CMK (cell line): ENCODE measurements at places on chromosomes 6 and 20.

DNA sequence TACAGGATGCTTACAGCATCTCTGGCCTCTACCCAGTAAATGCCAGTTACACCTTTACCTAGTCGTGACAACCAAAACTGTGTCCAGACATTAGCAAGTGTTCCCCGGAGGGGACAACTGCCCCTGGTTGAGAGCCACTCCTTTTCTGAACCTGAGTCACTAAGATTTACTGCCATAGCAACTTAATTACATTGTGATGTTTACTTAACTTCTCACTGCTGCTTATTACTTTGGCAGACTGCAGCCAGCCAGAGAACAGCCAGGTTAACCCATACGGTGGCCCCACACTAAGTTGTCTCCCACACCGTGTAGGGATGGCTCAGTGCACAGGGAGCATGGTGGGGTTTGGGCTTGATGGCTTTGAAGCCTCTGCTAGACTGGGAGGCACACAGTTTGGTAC is 204.7 kb upstream of the SULF2 start:
- no peak for DNase-seq

DNA sequence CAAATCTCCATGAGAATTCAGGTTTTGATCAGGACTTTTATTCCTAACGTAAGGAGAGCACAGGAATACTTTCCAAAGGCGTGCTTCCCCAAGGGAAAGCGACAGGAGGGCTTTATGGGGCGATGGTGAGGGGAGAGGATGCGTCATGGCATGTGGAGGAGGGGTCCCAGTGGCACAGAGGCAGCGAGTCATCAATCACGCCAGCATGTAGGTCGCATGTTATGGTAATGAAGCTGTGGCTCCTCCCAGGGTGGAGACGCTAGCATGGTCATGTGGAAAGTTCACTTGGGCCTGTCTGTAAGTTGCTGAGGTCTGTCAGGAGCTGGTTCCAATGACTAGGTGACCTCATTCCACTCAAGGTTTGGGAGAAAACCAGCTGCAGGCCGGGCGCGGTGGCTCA is 35.3 kb upstream of the PAX1 start:
- no peak for DNase-seq

- no peak for DNase-seq
Observed at GRCh38 chr6:151018911-151019782, 153.6 kb downstream of the MTHFD1L start.

DNA sequence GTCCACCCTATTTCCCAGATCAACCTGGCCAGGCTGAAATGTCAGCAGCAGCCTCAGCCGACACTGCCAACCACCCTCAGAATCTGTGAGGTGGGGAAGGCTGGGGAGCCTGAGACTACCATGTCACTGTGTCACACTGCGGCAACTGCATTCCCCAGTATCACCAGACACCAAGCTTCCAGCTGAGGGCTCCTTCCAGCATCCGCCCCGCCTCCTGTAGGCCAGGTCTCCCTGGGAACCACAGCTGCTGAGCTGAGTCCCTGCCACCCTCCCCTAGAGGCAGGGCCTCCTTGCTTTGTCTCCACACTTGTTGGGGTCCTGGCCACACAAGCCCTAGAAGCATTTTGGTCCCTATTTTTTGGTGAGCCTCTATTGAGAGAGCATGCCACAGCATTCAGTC is 115.7 kb downstream of the UNC5CL start:
- DNase-seq: no peak

GRCh38 chr6:41720262-41720620 is 15.2 kb downstream of the TFEB start:
- DNase-seq: no peak

DNA sequence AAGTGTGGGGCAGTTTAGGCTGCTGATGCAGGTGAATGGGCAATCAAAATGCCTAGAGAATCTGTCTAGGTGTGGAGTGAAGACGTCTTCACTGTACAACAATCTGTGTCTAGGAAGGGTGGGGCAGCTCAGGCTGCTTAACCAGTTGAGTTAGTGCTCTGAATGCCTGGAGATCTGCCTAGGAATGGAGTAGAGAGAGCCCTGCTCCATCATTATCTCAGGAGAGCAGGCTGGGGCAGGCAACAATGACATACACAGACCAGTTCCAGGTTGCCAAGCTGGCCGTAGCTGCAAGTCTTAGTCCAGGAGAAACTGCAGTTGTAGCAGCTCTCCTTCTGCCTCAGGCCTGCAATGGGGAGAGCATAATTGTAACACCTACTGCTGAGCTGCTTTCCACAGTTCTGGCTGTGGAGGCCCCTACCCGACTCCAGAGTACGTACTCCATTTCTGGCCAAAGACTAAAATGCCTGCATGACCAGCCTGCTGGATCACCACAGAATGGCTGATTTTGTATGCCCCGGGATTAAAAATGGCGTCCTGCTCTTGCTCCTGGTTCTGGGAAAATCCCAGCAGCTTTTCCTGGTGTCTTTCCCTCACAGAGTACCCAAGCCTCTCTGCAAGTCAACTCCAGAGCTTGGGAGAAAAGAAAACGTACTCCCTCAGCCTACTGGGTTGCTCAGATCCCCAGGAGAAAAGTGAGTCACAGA is 545.4 kb downstream of the ADGRB3 start:
- no peak for DNase-seq

DNA sequence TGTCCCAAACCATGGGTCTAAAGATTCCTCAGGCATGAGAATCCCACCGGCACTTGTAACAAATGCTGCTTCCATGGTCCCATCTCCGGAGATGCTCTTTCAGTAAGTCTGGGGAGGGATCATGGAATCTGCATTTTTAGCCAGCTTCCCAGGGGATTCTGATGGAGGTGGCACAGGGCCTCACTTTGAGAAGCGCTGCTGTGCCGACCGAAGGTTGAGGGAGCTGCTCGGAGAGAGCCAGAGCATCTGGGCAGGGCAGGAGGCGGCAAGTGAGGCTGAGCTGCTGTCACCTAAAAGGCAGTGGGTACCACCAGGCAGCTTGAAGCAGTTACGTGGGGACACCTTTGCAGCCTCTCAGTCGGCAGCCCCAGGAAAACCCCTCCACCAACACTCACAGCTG is 100.2 kb upstream of the CDYL start:
- no peak for DNase-seq

GRCh38 chr6:105952772-105953690 is 133.1 kb upstream of the PRDM1 start:
- no peak for DNase-seq

- no peak for DNase-seq
Observed at GRCh38 chr6:16377470-16377869, 139.1 kb downstream of the GMPR start.

DNA sequence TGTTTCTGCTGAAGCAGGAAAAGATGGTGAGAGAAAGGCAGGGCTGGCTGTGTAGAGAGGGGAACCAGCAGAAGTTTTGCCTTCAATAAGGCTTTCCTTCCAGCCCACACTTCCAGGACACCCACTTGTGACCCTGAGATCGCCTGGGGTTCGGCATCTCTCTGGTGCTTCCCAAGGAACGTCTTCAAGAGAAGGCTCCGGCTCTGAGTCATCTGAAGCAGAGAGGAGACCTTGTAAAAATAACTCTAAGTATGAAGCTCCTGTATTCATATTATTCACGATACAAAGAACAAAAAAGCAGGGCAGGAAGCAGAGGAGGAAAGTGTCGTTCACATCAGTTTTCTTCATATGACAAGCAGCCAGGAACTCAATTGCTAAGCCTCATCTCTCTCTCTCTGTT is 95.4 kb upstream of the MRPS10 start:
- no peak for DNase-seq

GRCh38 chr6:134288538-134289203 is 29.2 kb downstream of the SGK1 start:
- DNase-seq: no peak

- no peak for DNase-seq
Observed at GRCh38 chr20:13839421-13840092, 54.7 kb downstream of the NDUFAF5 start.

- no peak for DNase-seq
Observed at GRCh38 chr6:27183060-27183832, 64.3 kb upstream of the PRSS16 start.

- DNase-seq: no peak
Observed at GRCh38 chr6:19834858-19835257, 2.3 kb upstream of the ID4 start.

DNA sequence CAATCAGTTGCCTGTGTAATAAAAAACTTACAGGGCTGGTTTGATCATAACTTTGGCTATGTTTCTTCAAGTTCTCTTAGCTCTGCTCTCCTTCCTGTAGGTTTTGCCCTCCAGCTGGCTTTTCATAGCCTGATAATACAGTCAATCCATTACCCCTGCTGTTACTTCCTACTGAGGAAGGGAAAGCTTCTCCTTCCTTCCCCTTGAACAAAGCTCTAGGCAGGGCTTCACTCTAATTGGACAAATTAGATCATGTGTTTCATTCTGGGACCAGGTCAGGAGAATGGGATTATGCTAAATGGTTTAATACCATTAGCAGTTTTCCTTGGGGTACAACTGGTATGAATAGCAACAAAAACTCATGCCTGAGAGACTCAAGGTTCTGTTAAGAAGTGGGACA is 106.8 kb upstream of the MCHR2 start:
- DNase-seq: no peak

- DNase-seq: no peak
Observed at GRCh38 chr6:88211446-88211845, 45.3 kb upstream of the CNR1 start.

GRCh38 chr20:4886771-4887527 is 114.4 kb downstream of the SLC23A2 start:
- DNase-seq: no peak

GRCh38 chr6:119122336-119122735 is 43.9 kb upstream of the FAM184A start:
- DNase-seq: no peak

GRCh38 chr6:56004426-56004825 is 129.0 kb upstream of the BMP5 start:
- DNase-seq: no peak

GRCh38 chr20:63850689-63851547 is 10.4 kb upstream of the ABHD16B start:
- no peak for DNase-seq

- DNase-seq: no peak
Observed at GRCh38 chr6:79048611-79049010, 29.4 kb downstream of the PHIP start.

DNA sequence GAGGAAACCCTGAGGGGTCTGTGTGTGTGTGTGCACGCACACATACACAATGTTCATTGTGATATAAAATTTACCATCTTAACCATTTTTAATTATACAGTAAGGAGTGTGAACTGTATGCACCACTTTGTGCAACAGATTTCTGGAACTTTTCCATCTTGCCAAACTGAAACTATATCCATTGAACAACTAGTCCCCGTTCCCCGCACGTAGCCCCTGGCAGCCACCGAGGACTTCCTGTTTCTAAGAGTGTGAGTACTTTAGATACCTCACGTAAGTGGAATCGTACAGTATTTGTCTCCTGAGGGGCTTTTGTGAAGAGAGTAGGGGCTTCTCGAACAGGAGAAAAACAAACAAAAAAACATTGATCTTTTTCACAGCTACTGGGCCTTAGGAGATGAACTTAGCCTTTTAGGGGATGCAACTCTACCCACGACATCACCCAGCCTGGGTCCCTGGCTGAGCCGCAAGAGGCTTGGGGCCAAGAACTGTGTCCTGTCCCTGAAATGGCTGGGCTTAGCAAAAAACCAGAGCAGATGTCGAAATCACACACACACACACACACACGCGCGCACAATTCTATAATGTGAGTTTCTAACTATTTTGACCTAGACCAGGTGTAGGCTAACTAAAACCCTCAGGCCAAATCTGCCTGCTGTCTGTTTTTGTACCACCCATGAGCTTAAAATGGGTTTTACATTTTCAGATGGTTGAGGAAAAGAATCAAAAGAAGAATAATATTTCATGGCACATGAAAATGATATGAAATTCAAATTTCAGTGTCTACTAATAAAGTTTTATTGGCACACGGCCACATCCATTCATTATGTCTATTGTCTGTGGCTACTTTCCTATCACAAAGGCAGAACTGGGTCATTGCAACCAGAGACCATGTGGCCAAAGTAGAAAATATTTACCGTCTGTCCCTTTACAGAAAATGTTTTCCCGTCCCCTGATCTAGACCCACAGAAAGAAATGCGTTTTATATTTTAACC is 144.2 kb downstream of the EYA2 start:
- no peak for DNase-seq

- DNase-seq: no peak
Observed at GRCh38 chr6:161336479-161336878, 62.6 kb upstream of the AGPAT4 start.

GRCh38 chr6:29671026-29671425 is 9.9 kb downstream of the ZFP57 start:
- no peak for DNase-seq

DNA sequence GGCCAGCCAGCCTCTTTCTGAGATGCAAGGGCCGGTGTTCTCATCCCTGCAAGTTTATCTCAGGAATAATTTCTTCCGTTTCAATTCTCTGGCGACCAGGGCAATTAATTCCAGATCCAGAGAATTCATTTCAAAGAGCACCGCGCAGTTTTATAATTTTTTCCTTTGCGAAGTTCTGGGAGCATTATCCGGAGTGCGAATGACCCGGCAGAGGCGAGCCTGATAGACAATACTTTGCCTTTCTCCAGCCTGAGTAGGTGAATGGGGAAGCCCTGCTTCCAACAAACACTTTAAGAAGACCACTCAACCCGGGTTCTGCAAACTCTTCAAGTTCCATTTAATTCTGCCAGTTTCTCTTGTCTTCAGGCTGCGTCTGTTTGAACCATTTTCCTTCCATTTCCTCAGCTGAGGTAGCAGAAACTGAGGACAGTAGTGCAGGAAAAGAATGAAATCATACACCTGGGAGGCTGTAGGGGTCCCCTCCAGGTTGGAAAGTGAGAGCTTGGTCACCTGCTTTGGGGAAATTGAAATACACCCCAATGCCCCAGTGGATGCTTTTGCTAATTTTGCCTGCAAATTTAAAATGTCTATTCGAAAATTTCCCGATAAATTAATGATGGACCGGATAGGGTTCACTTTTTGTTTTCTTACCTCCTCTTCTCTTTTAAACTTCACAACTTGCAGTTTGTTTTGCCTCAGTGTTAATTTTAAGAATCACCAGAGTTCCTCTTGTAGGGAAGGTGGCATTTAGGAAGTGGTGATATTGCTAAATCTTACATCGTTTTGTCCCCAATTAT is 1.1 kb downstream of the VGLL2 start:
- no peak for DNase-seq

DNA sequence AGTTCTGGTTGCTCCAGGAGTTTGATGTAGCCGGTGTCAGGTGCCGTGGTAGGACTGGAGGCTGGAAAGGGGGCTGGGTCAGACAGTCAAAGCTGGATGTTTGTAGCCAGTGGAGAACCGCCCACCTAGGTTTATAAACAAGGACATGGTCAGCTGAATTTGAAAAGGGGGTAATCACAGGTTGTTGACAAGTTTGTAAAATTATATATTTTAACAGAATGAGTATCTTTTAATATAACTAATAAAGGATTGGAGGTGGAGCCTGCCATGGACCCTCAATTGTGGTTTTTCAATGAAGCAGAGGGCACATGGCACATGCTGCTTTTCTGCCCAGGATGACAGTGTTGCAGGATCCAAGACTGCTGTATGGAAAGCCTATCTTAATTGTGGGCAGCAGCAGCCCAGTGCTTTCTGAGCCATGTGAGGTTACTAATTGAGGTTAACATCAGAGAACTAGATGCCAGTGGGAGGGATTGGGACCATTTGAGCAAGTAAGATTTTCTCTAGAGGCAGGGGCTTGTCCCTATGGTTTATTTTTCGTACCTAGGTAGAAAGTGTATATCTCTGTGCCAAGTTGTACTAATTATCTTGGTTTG is 9.7 kb downstream of the HECA start:
- no peak for DNase-seq

GRCh38 chr6:77298283-77298682 is 165.0 kb downstream of the HTR1B start:
- no peak for DNase-seq
